ENCODE measurements at places on chromosomes 2 and 18. TPM values are rescaled to one million over a fixed set of nuclear protein-coding genes. Genes with fewer than 3 reads are reported as not detected.

Gene FAM110C
- not detected for total RNA-seq

Gene CRACDL
- not detected for total RNA-seq

Gene UPP2
- total RNA-seq, result not detected

Gene PLEK
- not detected for total RNA-seq

Gene ZSWIM2
- not detected for total RNA-seq

Gene EFHD1
- not detected for total RNA-seq

Gene ATP8B1
- total RNA-seq, result 8.9 TPM

Gene ZBTB7C
- total RNA-seq, result not detected

Gene CABLES1
- 0.71 TPM for total RNA-seq

Gene LIMS4
- 2.3 TPM for total RNA-seq

Gene EGR4
- total RNA-seq, result not detected

Gene FTCDNL1
- 0.18 TPM for total RNA-seq

Gene RPL37A
- total RNA-seq, result 959 TPM

Gene CENPA
- total RNA-seq, result 16.1 TPM

Gene BBS5
- total RNA-seq, result 6.2 TPM

Measured in myometrial cell (primary cell).